ENCODE measurements at places on chromosomes 12 and 14. TPM values are rescaled to one million over a fixed set of nuclear protein-coding genes. Genes with fewer than 3 reads are reported as not detected.

- no peak for DNase-seq
- no peaks in the 10 kb centered on the region for H3K4me1 ChIP-seq
- H3K4me3 ChIP-seq = no peak overlapping the region
- H3K27me3 ChIP-seq = no peaks in the 10 kb centered on the region
- H3K27ac ChIP-seq = no peak overlapping the region
- no peaks in the 10 kb centered on the region for H3K36me3 ChIP-seq
Measured at GRCh38 chr14:88026890-88027289, 22.0 kb downstream of the GPR65 start.

DNA sequence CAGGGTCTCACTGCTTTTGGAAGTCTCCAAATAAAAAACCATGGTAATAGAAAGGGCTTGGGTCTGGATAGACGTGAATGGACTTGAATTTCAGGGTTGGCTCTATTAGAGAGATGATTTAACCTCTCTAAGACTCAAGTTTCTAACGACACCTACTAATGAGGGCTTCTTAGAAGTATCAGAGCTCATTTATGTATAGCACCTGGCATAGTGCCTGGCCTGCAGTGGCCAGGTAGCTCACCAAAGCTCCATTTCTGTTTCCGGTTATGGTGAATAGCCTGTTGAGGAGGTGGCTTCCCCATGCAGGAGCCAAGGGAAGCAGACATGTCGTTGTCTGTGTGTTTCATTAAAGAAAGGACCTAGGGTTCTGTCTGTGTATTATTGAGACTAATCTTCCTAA lies 108.6 kb downstream of the ETV6 start:
- no peak overlapping the region for H3K27ac ChIP-seq
- no peak for DNase-seq
- peaks cover 21% of the 10 kb centered on the region for H3K36me3 ChIP-seq
- H3K27me3 ChIP-seq = no peaks in the 10 kb centered on the region

DNA sequence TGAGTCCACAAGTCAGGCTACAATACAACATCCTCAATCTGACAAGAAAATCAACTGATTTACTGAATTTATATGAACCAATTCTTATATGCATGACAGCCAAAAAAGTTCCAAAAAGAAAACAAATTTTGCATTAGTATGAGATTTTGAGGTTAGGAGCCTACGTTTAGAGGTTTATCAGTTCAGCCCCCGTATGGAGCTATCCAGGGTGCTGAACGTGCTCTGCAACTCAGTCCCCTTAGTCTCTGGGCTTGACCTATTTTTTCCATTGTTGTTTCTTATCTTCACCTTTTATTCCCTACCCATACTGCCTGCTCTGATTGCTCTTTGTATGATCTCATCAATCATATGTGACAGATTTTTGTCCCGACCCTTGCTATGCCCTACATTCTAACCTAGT lies 693.0 kb downstream of the NRXN3 start:
- H3K4me1 ChIP-seq = no peaks in the 10 kb centered on the region
- no peak overlapping the region for H3K27ac ChIP-seq
- no peaks in the 10 kb centered on the region for H3K27me3 ChIP-seq
- H3K36me3 ChIP-seq = no peaks in the 10 kb centered on the region

- no peaks in the 10 kb centered on the region for H3K27me3 ChIP-seq
- peak overlapping the region; percentile 56 for H3K27ac ChIP-seq
- peaks cover 42% of the 10 kb centered on the region for H3K4me1 ChIP-seq
- H3K36me3 ChIP-seq = no peaks in the 10 kb centered on the region
Measured at GRCh38 chr14:37116933-37117849, 55.2 kb downstream of the SLC25A21 start.

DNA sequence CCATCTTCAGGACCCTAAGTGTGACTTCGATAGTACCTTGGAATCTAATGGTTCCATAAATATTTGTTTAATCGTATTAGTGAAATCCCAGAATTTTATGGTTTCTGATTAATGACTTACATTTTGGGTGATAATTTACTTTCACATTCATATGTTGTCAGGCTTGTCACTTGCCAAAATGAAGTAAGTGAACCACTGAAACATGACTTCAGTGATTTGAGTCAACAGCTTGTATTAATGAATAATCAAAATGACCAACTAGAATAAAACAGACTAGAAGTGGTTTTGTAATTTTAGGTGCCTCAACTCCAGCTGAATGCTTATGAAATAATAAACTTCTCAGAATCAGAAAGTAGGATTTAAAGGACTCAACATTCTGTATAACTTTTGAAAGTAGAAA lies 517.1 kb downstream of the PRKD1 start:
- no peaks in the 10 kb centered on the region for H3K4me1 ChIP-seq
- 0 out of 2 replicates have a peak, but pooled peaks cover 10% of the 10 kb centered on the region for H3K36me3 ChIP-seq

DNA sequence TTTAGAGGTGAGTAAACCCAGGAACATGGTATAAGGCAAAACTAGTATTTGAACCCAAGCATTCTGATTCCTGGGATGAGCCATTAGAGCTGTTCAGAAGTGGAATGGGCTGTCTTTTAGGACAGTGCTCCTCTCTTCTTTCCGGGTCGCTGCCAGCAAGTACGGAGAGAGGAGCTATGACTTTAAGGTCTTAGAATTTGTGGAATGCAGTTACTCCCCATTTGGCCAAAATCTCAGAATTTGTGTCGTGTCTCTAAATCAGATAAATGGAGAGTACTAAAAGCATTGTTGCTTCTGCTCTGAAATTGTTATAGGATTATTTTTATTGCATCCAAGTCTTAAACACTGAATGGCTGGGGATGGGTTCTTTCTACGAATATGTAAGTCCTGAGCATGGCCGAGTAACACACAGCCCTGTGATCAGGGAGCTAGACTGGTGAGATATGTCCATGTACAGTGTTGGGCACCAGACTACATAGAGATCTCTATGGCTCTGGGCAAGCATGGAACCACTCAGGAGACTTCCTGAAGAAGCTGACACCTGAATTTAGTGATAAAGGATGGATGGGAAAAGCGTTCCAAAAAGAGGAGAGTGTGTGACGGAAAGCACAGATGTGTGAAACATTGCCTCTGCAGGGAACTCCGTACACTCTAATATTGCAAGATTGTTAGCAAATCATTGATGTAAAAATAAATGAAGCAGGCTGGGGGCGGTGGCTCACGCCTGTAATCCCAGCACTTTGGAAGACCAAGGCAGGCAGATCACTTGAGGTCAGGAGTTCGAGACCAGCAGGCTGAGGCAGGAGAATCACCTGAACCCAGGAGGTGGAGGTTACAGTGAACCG lies 184.7 kb downstream of the SRGAP1 start:
- peak; percentile 71 for DNase-seq
- peaks cover 49% of the 10 kb centered on the region for H3K36me3 ChIP-seq
- peaks cover 70% of the 10 kb centered on the region for H3K4me1 ChIP-seq
- H3K27ac ChIP-seq = peak overlapping the region; percentile 79
- peaks cover 8% of the 10 kb centered on the region for H3K27me3 ChIP-seq

- no peaks in the 10 kb centered on the region for H3K27me3 ChIP-seq
- DNase-seq = no peak
- no peaks in the 10 kb centered on the region for H3K4me1 ChIP-seq
Measured at GRCh38 chr14:95255487-95255886, 64.2 kb downstream of the CLMN start.

GRCh38 chr12:57797933-57798332 lies 15.3 kb downstream of the TSFM start:
- peaks cover 29% of the 10 kb centered on the region for H3K4me1 ChIP-seq
- no peak overlapping the region for H3K27ac ChIP-seq
- peaks cover 23% of the 10 kb centered on the region for H3K36me3 ChIP-seq
- H3K27me3 ChIP-seq = no peaks in the 10 kb centered on the region
- DNase-seq = no peak

GRCh38 chr12:100567945-100568344 lies 5.5 kb upstream of the GAS2L3 start:
- DNase-seq = no peak
- no peaks in the 10 kb centered on the region for H3K36me3 ChIP-seq
- H3K27me3 ChIP-seq = peaks cover 4% of the 10 kb centered on the region
- no peak overlapping the region for H3K27ac ChIP-seq

- H3K4me1 ChIP-seq = peaks cover 35% of the 10 kb centered on the region
- DNase-seq = peak; percentile 68
- peak overlapping the region; percentile 98 for H3K4me3 ChIP-seq
- H3K27ac ChIP-seq = peak overlapping the region; percentile 98
Measured at GRCh38 chr14:77459072-77459723, 1.3 kb downstream of the AHSA1 start.

DNA sequence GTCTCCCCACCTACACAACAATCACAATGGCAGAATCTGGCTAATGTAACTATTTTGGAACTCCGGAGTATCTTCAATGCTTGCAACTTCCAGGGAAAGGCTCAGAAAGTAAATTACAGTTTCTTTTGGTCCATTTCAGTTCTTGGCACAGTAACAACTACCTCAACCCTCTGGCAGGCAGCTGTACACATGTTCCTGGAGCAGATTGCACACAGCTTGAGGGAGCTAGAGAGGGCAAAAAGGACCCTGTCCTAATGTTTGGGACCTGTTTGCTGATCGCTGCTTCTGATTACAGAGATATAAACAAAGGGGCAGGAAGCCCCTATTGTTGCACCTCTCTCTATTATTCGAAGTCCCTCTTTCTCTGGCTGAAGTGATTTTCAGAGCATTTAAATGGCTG lies 35.2 kb upstream of the SLC38A1 start:
- no peak for DNase-seq
- H3K27me3 ChIP-seq = no peaks in the 10 kb centered on the region
- no peak overlapping the region for H3K27ac ChIP-seq
- peaks cover 12% of the 10 kb centered on the region for H3K36me3 ChIP-seq
- peaks cover 12% of the 10 kb centered on the region for H3K4me1 ChIP-seq

GRCh38 chr14:23645812-23646647 lies 9.9 kb downstream of the DHRS2 start:
- DNase-seq = no peak
- H3K4me1 ChIP-seq = peaks cover 11% of the 10 kb centered on the region
- peaks cover 25% of the 10 kb centered on the region for H3K27me3 ChIP-seq
- H3K36me3 ChIP-seq = no peaks in the 10 kb centered on the region

DNA sequence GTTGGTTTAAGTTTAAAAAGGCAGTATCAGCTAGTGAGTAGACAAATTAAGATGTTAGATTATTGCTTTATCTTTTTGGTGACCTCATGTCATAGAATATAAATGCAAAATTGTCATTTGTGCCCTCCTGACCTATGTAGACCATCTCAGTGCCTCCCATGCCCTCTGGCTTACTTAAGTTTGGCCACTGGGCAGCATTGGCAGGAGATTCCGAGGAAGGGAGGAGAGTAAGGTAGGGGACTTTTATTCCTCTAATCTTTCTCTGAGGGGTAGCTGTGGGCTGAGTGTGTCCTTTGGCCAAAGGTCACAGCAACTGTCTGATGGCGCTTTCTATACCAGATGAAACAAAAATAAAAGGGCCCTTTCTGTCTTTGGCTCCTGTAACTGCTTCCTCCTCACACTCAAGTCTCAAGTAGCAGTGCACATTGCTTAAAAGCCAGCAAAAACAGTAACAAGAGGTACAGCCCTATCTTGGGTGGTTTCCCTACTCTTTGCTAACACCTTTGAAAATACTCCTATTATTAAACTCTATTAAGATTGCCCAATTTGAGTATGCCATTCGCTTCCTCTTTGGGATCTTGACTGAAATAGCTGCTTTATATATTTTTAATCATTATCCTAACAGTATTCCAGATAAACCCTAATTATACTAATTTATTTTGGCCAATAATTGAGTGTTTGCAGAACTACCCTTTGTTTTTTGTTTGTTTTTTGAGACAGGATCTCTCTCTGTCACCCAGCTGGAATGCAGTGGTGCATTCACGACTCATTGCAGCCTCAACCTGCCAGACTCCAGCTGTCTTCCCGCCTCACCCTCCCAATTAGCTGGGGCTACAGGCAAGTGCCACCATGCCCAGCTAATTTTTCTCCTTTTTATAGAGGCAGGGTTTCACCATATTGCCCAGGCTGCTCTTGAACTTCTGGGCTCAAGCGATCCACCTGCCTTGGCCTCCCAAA lies 56.5 kb upstream of the KCNH3 start:
- peak; percentile 15 for DNase-seq
- H3K36me3 ChIP-seq = no peaks in the 10 kb centered on the region
- no peak overlapping the region for H3K4me3 ChIP-seq
- peaks cover 35% of the 10 kb centered on the region for H3K4me1 ChIP-seq
- no peaks in the 10 kb centered on the region for H3K27me3 ChIP-seq
- peak overlapping the region; percentile 31 for H3K27ac ChIP-seq

DNA sequence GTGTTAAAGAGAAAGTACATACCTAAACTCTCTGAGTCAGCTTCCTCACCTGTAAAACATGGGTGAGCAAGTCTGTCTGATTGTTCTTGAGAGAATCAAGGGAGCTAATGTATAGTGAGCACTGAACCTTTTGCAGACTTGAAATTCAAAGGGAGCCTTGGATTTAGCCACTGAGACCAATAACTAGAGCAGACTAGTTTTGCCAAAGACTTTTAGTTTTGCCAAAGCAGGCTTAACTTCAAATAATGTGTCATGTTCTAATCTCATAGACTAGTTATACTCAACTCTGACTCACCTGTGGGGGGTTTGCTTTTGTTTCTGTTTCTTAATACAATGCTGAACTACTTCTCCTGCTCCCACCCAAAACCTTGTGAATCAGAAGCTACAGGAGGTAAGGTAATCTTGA lies 123.7 kb downstream of the SLC25A21 start:
- peaks cover 7% of the 10 kb centered on the region for H3K27me3 ChIP-seq
- H3K27ac ChIP-seq = no peak overlapping the region
- peaks cover 26% of the 10 kb centered on the region for H3K4me1 ChIP-seq
- no peaks in the 10 kb centered on the region for H3K36me3 ChIP-seq
- DNase-seq = no peak

DNA sequence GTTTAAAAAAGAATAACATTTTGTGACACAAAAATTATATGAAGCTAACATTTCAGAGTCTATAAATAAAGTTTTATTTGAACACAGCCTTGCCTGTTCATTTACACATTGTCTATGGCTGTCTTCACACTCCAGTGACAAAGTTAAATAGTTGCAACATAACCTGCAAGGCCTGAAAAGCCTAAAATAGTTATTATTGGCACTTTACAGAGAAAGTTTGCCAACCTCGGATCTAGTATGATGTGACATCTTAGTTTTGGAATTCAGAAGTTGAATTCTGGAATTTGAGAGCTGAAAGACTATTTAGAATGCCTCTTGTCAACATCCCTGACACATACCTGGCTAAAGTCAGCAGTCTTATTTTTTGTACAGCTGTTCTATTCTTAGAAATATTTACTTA lies 68.3 kb downstream of the DYRK2 start:
- no peak overlapping the region for H3K27ac ChIP-seq
- H3K4me3 ChIP-seq = no peak overlapping the region
- peak; percentile 27 for DNase-seq

The AKAP5 gene
- total RNA-seq = 1.2 TPM

The MAP3K9 gene
- total RNA-seq = 0.50 TPM

The RNASE3 gene
- total RNA-seq = not detected

The BMP4 gene
- 10.3 TPM for total RNA-seq

The L2HGDH gene
- 4.4 TPM for total RNA-seq

The MANSC4 gene
- total RNA-seq = not detected

The TMEM106C gene
- total RNA-seq = 110 TPM
